ENCODE measurements at places on chromosomes 7 and 10. TPM values are rescaled to one million over a fixed set of nuclear protein-coding genes. Genes with fewer than 3 reads are reported as not detected.

GRCh38 chr7:141990011-141990725 is 5.5 kb upstream of the MGAM start:
- DNase-seq: no peak

DNA sequence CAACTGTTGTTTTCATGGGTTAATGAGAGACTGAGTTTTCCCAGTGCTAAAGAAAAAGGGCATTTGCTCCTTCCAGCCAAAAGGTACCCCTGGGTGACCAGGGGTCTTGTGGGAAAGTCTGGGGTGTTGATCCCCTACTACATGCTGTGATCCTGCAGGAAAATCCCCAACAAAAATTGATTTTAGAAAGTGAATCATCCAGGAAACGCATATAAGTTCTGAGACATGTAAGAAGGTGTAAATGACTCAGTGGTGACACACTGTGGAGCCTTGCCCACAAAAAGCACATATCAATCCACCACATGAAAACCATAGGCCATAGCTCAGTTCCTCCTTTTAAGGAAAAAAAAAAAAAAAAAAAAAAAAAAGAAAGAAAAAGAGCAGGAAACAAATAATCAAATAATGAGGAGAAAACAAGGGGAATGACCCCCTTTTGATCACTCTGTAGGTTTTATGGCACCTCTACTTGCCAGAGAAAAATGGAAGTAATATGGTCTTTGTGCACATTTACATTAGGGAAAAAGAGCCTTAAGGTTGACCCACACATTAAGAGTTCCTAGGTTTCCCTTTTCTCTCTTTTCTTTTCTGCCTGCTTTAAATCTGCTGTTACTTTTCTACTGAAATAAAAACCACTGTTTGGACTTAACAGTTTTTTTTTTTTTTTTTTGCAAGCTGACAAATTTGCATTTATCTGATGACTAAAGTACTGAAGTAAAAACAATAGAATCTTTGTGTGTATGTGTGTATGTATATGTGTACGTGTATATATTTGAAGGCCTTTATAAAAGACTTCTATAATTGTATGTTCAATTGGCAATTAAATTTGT is 386.0 kb downstream of the KIF20B start:
- no peak for DNase-seq

- no peak for DNase-seq
These were observed 28.2 kb upstream of the TPST1 start for GRCh38 chr7:66176914-66177313.

DNA sequence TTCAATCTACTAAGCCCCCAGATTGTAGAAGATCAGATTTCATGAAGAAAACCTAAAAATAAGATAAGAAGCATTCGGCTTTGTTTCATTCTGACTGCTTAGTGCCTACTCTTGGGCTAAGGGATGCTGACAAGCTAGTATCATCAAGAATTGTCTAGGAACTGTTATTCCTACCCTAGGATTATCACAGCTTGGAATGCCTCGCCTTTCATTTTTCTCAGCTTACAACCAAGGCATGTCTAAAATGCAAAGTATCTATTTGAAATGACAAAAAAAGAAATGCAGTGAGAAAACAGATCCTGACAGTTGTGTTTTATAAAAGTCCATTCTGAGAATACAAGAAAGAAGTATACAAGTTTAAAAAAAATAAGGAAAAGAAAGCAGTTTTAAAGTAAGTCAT is 441.0 kb downstream of the KCNMA1 start:
- DNase-seq: no peak

DNA sequence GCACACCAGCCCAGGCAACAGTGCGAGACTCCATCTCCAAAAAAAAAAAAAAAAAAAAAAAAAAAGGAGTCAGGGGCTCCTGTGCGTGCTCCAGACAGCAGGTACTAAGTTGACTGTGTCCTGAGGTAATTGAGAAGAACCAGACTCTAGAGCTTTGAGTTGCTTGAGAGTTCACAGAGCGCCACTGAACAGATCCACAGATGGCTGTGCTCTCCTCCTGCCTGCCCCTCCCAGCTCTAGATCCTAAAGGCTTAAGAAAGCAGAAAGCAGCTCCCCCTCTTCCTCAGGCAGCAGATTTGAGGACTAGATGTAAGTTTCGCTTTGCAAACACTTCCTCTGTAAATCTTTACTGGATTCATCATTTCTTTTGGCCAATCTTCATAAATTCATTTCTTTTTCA is 38.7 kb downstream of the SHH start:
- no peak for DNase-seq

GRCh38 chr10:124303662-124304418 is 114.9 kb downstream of the OAT start:
- DNase-seq: no peak

DNA sequence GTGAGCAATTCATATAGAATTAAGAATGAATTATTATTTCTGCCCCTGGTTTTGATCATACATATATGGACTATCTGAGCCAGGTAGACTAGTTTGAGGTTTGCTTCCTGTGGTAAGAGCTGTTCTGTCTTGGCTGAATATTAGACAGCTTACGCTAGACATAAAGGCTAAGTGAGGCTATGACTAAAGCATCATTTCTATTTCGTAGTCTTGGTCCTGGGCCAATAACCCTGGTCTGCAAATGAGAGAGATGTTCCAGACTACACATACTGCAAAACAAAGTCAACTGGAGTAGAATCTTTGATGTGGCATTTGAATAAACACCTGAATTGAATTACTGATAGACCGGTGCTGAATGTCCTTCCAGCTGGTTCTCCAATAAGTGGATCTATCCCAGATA is 40.8 kb upstream of the CACNB2 start:
- no peak for DNase-seq

GRCh38 chr7:113071465-113071864 is 15.2 kb downstream of the GPR85 start:
- peak; percentile 8 for DNase-seq

DNA sequence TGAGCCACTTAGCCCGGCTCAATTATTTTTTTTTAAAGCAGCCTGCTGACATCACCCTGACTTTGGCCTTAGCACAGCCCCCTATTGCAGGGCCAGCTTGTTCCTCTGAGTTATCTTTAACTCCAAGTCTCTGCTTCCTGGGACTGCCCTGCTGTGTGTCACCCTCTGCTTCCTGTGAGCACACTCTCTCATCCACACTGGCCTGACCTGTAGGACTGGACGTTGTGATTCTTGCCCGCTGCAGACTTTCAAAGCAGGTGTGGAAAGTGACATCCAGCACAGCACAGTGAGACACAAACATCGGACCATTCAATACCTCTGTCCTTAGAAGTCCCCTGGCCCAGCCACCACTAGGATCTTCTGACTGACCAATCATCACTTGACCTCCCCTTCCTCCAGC is 26.4 kb upstream of the HSPA12A start:
- DNase-seq: no peak

DNA sequence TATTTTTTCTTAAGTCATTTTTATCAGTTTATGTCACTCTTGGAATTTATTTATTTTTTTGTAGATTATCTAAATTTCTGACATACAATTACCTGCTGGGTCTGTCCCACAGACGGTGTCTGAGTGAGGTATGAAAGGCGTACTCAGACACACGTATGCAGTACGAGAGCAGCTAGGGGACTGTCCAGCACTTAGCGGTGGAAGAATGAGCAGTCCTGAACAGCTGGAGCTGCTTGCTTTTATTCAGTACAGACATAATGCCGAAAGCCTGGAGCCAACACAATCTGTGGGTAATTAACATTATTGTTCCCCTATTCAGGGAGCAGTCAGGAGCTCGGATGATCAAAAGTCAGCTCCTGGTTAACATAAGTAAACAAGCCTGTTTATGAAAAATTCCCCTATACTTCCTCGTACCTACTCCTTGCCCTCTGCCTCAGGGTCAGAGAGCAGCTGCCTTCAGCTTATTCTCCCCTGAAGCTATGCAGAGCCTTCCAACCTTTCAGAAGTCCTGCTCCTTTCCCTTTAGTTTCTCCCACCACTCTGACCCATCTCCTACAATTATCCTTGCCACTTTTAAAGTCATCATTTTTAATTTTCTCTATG is 488.0 kb upstream of the POM121L12 start:
- DNase-seq: no peak

DNA sequence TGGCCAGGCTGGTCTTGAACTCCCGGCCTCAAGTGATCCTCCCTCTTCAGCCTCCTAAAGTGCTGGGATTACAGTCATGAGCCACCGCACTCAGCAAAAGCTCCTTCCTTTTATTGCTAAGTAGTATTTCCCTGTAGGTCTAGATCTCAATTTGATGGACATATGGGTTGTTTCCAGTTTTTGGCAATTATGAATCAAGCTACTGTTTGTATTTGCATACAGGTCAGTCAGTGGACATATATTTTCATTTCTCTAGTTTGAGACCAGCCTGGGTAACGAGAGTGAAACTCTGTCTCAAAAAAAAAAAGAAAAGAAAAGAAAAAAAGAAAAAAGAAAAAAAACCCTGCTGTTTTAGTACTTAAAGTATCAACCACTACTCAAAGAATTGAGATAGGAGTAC is 6.4 kb upstream of the PRKRIP1 start:
- DNase-seq: no peak

DNA sequence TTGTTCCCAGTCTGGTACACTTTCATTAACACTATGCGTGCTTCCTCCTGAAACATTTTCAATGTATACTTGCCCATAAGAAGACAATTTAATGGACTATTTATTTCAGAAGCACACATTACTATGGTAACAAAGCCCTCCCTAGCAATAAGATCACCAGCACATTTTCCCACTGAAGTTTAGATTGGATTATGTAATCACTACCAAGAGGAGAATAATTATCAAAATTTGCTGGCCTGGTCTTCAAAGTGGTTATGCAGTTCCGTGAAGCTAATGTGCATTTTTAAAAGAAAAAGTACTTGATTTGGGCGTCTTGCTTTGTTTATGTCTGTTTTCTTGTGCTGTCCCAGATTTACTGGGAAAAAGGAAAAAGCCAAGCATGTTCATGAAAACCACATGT is 61.9 kb downstream of the AP3M1 start:
- no peak for DNase-seq

- no peak for DNase-seq
These were observed 227.5 kb downstream of the WDR11 start for GRCh38 chr10:121078672-121079102.

DNA sequence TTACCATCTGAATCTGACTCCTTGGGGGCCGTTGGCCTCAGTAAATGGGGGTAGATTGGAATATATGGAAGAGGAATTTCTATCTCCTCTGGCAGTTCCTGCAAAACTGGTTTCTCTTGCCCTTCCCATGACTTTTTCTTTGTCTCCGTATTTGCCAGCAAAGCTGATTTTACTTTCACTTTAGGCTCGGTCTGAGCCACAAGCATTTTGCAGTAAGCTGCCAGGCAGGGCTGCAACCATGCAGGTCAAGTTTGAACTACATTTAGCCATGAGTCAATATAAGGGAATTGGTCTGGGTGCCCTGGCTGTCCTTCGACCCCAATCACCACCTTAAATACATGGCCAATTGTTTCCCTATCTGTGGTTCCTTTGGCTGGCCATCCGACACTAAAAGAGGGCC is 104.3 kb downstream of the TRIM24 start:
- DNase-seq: no peak

DNA sequence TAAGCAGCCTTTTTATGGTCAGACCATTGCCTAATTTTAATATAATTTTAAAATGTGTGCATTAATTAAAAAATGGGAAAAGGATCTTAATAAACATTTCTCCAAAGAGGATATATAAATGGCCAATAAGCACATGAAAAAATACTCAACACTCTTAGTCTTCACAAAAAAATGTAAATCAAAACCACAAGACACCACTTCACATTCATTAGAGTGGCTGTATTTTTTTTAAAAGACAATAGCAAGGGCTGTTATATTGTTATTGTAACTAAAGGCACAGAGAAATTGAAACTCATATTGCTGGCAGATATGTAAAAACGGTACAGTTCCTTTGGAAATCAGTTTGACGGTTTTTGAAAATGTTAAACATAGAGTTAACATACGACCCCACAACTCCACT is 3.2 kb upstream of the CROT start:
- DNase-seq: no peak

DNA sequence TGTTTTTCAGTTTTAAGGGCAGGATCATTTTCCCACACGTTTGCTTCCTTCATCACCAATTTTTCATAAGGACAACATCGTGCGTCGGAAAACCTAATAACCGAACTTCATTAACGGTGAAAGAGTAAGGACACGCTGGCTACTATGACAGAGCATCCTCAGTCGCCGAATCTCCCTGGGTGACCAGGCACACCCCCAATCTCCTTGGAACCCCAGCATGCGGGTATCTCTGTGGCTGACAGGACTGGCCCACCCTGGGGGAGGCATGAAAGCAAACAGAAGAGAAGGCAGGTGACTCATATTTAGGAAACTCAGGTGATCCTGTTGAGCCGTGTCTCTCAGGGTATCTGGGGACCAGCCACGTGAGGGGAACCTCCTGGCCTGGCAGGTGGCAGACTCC is 134.2 kb downstream of the DIP2C start:
- no peak for DNase-seq

DNA sequence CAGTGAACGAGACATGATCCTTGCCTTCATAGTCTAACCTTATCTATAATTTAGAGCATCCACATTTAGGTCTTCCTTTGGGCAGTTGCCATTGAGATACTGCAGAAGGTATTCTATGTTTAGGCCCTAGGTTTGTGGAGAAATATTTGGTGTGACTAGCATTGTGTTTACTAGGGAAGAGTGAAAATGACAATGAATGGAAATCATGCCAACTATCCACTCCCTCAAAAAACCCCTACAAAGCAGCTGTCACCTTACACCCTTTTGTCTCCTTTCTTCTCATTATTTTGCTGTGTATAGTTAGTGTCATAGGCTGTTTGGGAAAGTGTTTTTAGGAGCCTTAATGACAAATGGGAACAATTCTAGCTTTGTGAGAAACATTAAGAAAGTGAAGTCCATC is 3.2 kb downstream of the CCNJ start:
- no peak for DNase-seq

DNA sequence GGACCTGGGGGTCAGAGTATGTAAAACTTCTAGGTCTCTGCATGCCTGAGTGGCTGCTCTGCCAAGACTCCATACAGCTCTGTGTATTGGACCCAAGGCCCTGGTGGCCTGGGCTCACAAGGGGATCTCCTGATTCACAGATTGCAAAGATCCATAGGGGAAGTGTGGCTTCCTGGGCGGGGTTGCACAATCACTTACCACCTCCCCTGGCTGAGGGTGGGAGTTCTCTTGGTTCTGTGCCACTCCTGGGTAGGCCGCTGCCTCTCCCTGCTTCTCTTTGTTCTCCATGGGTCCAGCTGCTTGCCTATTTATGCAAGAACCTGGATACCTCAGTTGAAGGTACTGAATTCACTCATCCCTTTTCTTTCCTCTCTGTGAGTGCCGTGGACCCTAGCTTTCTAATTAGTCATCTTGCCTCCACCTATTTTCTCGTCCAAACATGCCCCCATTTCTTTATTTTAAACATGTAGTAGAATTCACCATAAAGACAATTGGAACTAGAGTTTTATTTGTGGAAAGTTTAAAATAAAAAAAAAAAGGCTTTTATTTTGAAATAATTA is 18.5 kb upstream of the AGR3 start:
- no peak for DNase-seq

Gene LDB1
- 123 TPM for total RNA-seq

Gene FAM131B
- 0.76 TPM for total RNA-seq

Gene COX15
- total RNA-seq: 31.5 TPM

Gene OPN1SW
- total RNA-seq: not detected

Gene PLEKHA1
- 50.0 TPM for total RNA-seq

Gene FBXL13
- 2.7 TPM for total RNA-seq

Gene VWDE
- 5.0 TPM for total RNA-seq

Gene EPHB6
- total RNA-seq: 76.2 TPM

Gene GPR158
- not detected for total RNA-seq

Gene ACTL6B
- not detected for total RNA-seq

Gene CRHR2
- not detected for total RNA-seq
